ENCODE measurements at places on chromosomes 1 and 21.

DNA sequence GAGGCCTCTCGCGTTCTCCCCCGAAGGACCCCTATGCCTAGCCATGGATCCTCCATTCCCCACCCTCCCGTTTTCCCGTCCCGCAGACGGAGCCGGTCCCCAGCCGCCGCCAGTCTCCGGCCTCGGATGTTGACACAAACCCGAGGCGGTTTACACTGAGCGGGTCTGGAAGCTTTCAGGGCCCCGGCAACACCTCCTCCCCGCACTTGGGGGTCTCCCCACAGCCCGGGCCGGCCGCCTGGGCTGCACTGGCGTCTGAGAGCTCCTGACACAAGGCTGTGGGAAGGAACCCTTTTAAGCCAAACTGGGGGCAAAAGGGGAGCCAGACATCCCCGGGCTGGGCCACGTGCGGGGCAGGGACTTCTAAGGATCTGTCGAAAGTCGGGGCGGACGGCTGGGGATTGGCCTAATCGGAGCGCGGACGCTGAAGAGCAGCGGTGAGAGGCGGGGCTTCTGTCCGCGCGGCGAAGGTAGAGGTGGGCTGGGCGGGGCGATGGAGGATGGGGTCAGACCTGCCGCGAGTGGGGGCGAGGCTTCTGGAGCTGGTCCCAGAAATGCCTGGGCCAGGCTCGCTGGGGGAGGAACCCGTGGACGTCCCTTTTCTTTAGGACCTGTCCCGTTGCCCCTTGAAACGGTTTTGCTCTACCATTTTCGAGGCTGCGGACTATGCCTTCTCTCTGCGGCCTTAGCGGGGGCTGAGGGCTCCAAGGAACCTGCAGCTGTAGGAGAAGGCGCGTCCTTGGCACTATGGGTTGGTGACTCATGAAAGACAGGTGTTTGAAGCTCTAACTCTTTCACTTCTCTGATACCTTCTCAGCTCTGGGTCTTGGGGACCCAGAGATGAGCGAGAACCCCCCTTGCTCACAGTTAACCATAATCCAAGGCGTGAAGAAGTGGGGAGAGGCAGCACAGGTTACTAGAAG is 1.2 kb upstream of the HPCAL4 start:
- DNase-seq = peak; percentile 26

- no peak for DNase-seq
These were observed 669.0 kb downstream of the RWDD3 start for GRCh38 chr1:95903060-95903459.

DNA sequence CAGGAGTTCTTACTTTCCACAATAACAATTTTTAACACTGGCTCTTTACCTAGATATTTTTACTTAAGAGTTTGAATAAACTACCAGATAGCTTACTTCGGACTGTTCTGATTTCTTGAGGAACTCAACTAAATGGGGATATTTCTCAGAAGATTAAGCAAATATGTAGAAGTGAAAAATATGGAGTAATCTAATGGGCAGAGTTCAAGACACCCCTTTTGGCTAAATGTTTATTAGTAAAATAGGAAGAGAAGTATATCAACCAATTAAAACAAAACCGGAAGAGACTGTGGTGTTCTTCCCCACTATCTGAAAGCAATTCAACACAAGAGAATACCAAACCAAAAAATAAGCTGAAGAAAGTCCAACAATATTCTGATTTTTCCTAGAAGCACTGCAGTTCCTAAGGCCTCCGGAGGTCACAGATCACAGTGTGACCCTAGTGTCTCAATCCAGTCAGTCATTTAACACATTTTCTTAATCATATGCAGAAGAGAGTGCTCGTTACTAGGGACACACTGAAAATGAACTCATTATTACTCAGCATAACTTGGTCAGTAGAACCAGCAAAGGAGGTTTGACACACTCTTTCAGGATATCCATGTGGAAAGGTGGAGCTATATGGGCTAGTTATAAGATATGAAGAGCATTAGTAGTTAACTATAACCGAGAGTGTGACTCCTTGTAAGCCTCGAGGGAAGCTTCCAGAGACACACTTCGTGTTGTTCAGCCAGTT is 5.2 kb downstream of the SIPA1L2 start:
- DNase-seq = no peak

GRCh38 chr1:83029916-83030315 is 969.0 kb downstream of the TTLL7 start:
- no peak for DNase-seq

GRCh38 chr1:96723377-96723776 is 1.8 kb downstream of the PTBP2 start:
- DNase-seq = no peak

- DNase-seq = no peak
These were observed 30.4 kb downstream of the TMEM201 start for GRCh38 chr1:9618909-9619679.

DNA sequence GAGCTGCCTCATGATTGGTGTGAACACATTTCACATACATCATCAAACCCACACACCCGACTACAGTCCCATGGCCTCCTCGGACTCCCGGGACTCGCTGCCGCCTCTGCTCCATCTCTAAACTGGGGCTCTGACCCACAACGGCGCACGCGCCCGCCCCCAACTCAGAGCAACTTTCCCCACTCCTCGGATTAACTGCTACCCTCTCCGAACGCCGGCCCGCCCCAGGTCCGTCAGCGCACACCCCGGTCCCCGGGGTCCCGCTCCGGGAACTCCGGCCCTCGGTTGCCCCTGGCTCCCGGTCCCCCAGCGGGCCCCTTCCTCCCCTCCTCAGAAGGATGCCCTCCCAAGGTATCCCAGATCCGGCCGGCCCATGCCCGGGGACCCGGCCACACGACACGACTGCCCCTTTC is 740 bp downstream of the DSTYK start:
- peak; percentile 29 for DNase-seq

- no peak for DNase-seq
These were observed 77.3 kb upstream of the PTGFRN start for GRCh38 chr1:116832308-116832931.

- no peak for DNase-seq
These were observed 2.6 kb downstream of the KCNAB2 start for GRCh38 chr1:6048179-6048867.

DNA sequence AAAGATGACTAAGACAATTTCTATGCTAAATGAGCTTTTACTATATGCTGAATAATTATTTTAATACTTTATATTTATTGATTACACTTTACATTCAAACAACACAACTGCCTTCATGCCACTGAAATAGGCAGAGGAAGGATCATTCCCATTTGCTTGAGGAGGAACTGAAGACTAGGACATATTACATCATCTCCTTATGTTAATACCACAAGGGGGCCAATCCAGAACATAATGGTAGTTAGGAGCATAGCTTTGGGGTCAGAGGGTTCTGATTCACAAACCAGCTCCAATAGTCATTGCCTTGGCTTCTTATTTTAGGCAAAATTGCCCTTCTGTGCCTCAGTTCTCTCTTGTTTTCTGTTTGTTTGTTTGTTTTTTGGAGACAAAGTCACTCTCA is 306.5 kb downstream of the KCNH1 start:
- DNase-seq = no peak

GRCh38 chr1:234018816-234019215 is 114.3 kb downstream of the SLC35F3 start:
- no peak for DNase-seq

GRCh38 chr1:244248426-244248825 is 197.3 kb downstream of the ZBTB18 start:
- DNase-seq = no peak

DNA sequence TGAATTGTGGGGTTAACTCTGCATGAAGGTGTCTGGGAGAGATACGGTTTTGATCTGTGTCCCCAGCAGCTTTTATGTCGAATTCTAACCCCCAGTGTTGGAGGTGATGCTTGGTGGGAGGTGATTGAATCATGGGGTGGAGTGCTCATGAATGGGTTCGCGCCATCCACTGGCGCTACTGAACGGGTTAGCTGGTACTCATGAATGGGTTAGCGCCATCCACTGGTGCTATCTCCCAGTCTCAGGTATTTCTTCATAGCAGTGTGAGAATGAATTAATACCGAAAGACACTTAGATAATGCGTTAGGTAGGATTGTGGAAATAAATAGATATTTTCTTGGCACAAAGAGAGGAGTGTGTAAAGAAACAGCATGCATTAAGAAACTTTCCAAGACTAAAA is 32.9 kb upstream of the CLDN8 start:
- no peak for DNase-seq

- DNase-seq = no peak
These were observed 49.5 kb upstream of the BCL10 start for GRCh38 chr1:85325920-85326319.

- DNase-seq = no peak
These were observed 121.2 kb upstream of the SLC44A3 start for GRCh38 chr1:94698759-94699502.

DNA sequence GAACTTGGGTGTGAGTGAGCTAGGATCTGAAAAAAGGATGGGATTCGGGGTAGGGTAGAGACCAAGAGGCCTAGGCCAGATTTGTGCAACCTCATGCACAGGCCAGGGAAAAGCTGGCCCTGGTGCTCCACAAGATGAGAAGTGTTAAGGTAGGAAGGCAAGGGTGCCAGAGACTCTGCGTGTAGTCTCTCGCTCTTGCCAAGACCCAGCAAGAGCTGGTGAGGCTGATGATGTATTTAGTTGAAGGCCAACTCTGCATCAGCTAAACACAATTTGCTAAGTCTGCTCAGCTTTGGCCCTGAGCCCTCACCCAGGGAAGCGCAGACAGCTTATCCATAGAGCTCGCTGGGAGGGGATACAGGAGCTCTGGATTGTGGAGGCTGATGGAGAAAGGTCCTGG is 26.6 kb upstream of the SOX13 start:
- DNase-seq = no peak

- no peak for DNase-seq
These were observed 80.5 kb downstream of the PRKAB2 start for GRCh38 chr1:147091801-147092200.

DNA sequence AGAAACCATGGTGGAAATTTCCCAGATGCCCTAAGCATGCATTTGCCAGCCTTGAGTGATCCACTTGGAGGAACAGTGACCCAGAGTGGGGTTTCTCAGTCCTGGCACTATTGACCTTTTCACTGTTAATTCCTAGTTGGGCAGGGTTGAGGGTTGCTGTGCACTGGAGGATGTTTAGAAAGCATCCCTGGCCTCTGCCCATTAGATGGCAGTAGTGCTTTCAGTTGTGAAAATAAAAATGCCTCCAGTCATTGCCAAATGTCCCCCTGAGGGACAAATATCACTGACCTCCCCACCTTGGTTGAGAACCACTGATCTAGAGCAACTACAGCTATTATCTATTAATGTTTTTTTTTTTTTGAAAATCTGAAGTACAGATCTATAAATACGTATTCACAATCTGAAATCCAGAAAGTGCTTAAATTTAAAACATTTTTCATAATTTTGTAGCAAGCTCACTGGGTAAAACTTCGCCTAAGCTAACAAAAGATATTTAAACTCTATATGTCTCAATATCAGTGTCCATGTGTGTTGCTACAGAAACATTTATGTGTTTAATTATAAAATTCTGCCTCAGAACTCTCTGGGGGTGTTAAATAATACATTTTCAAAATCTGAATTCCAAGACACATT is 27.3 kb downstream of the F3 start:
- no peak for DNase-seq

GRCh38 chr1:158188611-158189010 is 7.9 kb downstream of the CD1D start:
- DNase-seq = no peak

DNA sequence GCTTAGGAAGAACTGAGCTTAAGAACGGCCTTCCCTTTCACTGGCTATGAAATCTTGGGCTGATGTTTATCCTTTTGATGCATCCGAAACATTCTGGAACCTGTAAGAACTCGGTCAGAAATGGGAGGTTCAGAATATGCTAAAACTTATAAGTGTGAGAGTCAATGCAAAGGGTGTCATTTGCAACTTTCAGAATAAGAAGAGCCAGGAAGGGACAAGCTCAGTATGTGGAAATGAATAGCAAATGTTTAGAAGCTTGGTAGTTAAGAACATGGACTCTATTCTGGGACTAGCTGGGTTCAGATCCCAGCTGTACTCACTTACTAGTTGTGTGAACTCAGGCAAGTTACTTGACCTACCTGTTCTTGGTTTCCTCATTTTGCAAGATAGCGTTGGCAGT is 234.1 kb downstream of the OMA1 start:
- no peak for DNase-seq

- DNase-seq = no peak
These were observed 384.7 kb upstream of the VAMP3 start for GRCh38 chr1:7386226-7387052.

DNA sequence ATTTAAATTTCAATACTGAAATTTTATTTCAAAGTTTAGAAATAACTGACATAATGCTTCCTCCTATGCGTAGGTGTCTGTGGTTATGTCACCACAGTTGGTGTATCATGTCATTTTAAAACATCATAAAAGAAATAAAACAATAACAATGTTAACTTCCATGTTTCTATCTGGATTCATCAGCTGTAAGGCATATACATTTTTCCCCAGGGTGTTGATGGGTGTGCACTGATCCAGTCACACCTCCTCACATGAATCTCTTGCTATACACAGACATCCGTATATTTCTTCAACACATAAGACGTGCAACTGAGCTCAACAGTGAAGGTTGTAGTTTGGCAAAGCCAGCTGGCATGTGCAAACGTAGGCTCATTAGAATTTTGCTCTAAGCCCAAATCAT is 6.2 kb downstream of the KCNA3 start:
- no peak for DNase-seq

GRCh38 chr1:37477946-37478345 is 3.6 kb downstream of the ZC3H12A start:
- no peak for DNase-seq

DNA sequence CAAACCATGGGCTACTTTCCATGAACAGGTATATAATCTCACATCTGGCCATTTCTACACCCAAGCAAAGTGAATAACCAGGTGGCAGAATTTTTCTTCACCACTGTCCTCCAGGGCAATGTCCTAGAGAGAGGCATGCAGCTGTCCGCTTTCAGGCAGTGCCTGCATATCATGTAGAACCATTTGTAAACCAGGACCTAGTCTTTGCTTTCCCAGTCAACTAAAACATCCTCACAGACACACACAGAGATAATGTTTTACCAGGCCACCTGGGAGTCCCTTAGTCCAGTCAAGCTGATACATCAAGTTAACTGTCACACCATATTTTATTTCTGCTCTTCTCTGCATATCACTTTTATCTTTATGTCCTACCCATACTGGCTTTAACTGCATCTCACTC is 26.2 kb downstream of the TNFSF18 start:
- DNase-seq = no peak

- DNase-seq = no peak
These were observed 2.5 kb downstream of the MRPL9 start for GRCh38 chr1:151760597-151761385.

GRCh38 chr1:199356561-199356960 is 670.9 kb upstream of the NR5A2 start:
- DNase-seq = no peak

- DNase-seq = no peak
These were observed 135.3 kb upstream of the IRF2BP2 start for GRCh38 chr1:234745276-234745675.

Measured in CD4-positive, alpha-beta T cell (primary cell).